ENCODE measurements at places on chromosomes 13 and 19.

GRCh38 chr13:74966814-74967424 lies 515.0 kb downstream of the TBC1D4 start:
- no peak for ATAC-seq

GRCh38 chr19:1211494-1212234 lies 6.1 kb downstream of the STK11 start:
- ATAC-seq, result no peak

DNA sequence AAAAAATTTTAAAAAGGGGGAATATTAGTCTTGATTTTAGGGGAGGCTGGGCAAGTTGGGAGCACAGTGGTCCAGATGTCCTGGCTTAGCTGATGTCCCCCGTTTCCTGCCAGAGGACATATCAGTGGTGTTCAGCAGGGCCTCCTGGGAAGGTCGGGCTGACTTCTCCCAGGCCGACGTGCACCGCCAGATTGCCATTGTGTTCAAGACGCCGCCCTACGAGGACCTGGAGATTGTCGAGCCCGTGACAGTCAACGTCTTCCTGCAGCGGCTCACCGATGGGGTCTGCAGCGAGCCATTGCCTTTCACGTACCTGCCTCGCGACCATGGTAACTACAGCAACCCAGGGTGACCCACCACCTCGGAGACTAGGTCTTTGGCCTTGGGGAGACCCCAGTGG lies 6.4 kb upstream of the CLASRP start:
- no peak for ATAC-seq

DNA sequence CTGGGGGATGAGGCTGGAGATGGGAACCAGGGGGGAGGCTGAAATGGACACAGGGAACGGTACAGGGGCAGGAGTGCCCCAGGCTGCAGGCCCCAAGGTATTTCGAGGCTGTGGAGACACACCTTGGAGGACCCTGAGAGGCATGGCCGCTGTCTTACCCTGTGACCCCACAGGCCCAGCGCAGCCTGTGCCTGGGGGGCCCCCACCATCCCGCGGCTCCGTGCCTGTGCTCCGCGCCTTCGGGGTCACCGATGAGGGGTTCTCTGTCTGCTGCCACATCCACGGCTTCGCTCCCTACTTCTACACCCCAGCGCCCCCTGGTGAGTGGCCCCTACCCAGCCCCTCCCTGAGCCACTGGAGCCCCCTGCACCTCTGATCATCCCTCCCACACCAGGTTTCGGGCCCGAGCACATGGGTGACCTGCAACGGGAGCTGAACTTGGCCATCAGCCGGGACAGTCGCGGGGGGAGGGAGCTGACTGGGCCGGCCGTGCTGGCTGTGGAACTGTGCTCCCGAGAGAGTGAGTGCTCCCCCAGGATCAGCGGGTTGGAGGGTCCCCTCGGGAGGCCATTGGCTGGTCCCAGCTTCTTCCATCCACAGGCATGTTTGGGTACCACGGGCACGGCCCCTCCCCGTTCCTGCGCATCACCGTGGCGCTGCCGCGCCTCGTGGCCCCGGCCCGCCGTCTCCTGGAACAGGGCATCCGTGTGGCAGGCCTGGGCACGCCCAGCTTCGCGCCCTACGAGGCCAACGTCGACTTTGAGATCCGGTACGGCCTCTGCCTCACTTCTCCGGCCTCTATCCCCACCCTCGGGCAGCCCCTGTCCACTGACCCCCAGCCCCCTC lies 16.9 kb upstream of the SPIB start:
- no peak for ATAC-seq

DNA sequence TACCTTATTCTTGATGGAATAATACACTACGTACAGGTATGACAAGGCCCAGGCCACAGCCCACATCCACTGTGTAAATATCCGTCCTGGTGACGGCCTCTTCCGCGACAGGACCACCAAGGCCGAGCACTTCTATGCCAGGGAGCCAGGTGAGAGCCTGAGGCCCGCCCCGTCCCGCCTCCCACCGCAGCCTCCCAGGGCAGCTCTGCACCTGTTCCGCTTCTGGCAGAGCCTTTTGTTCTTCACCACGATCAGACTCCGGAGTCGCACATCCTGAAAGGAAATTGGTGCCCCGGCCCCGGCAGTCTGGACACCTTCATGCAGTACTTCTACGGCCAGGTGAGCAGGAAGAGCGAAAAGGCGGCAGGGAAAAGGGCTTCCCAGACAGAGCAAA lies 10.6 kb upstream of the ZNF358 start:
- no peak for ATAC-seq

GRCh38 chr19:19429361-19429760 lies 23.9 kb downstream of the GATAD2A start:
- no peak for ATAC-seq

GRCh38 chr13:33953781-33954180 lies 135.8 kb downstream of the RFC3 start:
- ATAC-seq, result no peak

DNA sequence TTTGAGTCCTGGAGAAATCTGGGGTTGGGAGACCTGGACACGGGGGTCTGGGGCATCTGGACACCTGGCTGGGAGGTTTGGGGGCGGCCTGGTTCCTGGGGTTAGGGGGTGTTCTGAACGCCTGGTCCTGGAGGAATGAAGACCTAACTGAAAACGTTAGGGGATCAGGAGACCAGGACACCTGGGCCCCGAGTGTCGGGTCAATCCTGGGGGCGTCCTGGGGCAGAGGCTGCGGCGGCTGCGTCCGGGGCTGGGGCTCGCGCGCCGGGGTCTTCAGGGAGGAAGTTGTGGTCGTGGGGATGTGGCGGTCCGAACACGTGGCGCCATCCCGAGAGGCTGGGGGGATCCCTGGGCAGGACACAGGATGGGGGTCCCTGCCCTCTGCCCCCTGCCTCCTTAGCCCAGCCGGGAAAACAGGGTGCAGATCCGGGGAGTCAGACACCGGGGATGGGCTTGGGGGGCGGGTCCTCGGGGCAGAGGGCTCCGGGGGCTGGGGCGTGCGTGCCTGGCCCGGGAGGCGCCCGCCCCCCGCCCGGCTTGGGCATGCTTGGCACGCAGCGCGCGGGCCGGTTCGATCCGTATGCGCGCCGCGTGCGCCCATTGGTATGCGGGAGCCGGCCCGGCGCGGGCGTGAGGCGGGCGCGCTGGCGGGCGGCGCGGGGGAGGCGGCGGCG lies 632 bp downstream of the NPAS1 start:
- no peak for ATAC-seq

- ATAC-seq, result no peak
Measured at GRCh38 chr13:67664502-67664901, 434.4 kb upstream of the PCDH9 start.

GRCh38 chr13:97914540-97914939 lies 38.9 kb upstream of the IPO5 start:
- no peak for ATAC-seq

DNA sequence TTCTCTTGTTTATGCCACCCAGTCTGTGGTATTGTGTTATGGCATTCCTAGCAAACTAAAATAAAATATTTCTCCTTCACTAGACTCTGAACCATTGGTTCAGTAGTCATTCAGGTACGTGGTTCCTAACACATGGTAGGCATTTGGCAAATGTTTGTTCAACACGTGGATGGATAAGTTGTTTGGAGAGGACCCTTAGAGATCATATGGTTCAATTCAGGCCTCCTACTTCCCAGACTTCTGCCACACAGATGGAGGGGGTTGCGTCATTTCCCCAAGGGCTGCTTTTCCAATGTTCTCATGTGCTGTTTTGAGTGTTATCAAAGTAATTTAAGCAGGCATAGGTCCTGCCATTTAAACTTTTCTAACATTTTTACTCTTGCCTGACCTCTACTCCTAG lies 6.7 kb downstream of the CXCL17 start:
- no peak for ATAC-seq

- peak; percentile 67 for ATAC-seq
Measured at GRCh38 chr13:78659732-78660494, 958 bp upstream of the OBI1 start.

GRCh38 chr13:23817136-23817535 lies 72.1 kb downstream of the MIPEP start:
- ATAC-seq, result no peak

GRCh38 chr19:29831041-29831548 lies 19.3 kb downstream of the CCNE1 start:
- no peak for ATAC-seq

GRCh38 chr19:44278181-44278690 lies 18.6 kb downstream of the ZNF233 start:
- ATAC-seq, result no peak

GRCh38 chr19:29876414-29876813 lies 64.6 kb downstream of the CCNE1 start:
- ATAC-seq, result no peak

- no peak for ATAC-seq
Measured at GRCh38 chr19:31257426-31258130, 91.7 kb downstream of the TSHZ3 start.

DNA sequence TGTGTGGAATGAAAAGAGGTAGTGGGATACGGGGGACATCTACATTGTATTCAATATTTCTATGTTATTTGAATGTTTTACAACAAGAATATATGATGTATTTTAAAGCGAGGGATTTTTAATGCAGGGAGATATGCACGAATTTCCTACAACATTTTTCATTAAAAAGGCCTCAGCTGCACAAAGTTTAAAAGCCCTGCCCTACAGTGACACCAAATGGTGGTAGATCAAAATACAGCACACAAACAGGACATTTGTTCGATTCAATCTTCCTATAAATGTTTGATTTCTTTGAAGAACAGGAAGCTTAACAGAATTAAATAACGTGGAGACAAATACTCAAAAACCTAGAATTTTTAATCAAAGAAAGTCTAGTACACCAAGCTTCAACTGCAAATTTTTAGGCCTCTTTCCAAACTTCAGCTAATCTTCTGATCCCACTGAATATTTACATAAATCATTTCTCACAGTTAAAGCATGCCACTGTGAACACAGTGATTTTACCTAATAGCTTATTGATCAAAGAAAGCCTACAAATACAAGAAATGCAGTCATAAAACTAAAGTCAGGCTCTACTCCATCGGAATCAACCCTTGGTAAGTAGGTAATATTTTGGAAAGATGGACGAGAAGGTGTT lies 257.2 kb downstream of the DIAPH3 start:
- ATAC-seq, result peak; percentile 84

DNA sequence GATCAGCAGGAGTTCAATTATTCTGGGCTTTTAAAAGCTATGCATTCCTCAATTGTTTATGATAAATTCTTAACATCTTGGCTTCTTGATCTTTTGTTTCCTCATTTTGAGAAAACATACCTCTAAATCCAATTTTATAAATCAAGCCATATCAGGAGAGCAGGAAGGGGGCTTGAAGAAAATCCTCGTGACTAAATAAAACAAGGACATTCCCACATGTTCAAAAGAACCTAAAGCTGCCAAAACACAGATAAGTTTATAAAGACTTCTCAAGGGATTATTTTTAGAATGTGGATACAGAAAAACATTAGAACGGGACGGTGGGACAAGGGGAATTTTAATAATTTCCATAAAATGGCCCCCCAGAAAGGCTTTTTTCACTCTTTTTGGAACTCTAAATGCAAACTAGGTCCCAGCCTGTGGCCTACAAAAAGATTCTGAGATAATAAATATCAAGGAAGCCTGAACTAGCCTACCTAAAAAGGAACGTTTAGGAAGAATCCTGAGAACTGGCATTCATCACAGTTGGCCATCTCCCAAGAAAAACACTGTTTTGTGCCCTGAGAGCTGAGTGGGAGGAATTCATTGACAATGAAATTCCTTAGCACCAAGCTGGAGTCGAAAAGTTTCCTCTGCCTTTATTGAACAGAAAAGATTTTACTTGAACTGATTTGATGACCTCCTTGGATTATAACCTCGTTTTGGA lies 30.1 kb downstream of the ZAR1L start:
- peak; percentile 79 for ATAC-seq
